Cortex of kidney (tissue), 1 donor: ENCODE measurements at places on chromosomes 4 and X.

- no peak for DNase-seq
These were observed 441 bp downstream of the SLC9B2 start for GRCh38 chr4:103075894-103076746.

- no peak for DNase-seq
These were observed 52.8 kb downstream of the P2RY10 start for GRCh38 chrX:78997870-78998558.

GRCh38 chrX:15382813-15383212, 1.4 kb downstream of the VEGFD start:
- DNase-seq = no peak

GRCh38 chr4:67762086-67762485, 7.9 kb upstream of the GNRHR start:
- no peak for DNase-seq

DNA sequence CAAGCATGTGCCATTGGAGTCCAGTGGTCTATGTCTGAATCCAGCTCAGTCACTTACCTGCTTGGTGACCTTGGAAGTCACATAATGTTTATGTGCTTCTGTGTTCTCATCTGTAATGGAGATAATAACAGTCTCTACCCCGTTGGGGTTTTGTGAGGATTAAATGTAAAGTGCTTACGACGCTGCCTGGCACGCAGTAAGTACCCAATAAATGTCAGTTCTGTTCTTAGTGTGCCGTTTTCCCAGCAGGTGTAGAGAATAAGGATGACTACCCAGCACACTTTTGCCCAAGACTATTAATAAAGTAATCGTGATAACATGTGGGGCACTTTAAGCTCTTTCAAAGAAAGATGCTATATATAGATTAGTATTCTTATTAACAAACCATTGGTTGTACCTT, 56.7 kb downstream of the MTM1 start:
- no peak for DNase-seq

DNA sequence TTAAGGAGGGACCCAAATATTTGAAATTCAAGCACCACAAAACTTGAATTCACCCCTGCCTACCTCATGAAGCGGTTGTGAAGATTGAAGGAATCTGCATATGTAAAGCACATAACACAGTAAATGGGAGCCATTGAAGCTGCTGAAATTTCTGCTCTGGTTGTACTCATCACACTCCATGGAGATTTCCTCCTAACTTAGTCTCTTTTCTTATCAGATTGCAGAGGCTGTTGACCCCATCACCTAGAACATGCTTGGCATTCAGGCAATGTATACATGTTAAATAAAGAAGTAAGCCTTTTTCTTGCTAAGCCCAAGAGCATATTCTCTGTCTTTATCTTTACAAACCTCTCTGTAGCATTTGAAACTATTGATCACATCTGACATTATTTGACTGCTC, 104.9 kb upstream of the TNIP3 start:
- DNase-seq = no peak
